ENCODE measurements at places on chromosomes 13 and 19.

- no peak for DNase-seq
Measured at GRCh38 chr19:23787106-23787505, 28.4 kb upstream of the ZNF681 start.

DNA sequence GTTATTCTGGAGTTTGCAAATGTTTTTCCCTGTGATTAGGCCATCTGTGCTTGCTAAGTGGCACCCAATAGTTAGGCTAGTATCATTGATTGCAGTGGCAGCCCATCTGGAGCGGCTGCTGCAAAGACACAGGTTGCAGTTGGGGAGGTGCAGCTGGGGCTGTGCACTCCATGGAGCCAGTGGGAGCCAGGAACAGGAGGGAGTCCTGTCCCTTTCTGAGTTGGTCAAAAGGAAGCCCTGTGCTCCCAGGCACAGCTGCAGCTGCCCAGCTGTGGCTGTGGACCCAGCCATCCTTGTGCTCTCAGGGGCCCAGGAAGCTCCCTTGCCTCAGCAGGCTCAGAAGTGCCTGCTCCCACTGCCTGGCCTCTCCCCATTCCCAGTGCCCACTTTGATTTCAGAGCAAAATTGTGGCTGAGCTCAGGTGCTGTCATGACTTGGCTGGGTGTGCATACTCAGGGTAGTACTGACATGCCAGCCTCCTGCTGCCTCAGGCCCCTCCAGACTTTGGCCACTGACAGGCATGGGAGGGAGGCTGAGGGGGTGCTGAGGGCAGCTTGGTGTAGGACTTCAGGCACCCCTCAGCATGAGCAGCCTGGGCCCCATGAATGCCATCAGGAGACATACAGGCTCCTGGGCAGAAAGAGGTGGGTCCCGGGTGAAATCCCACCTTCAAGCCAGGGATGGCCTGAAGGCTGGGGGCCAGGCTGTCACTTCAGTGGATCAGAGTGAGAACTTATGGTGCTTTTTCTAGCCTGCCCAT, 270.6 kb downstream of the PCDH20 start:
- no peak for DNase-seq

DNA sequence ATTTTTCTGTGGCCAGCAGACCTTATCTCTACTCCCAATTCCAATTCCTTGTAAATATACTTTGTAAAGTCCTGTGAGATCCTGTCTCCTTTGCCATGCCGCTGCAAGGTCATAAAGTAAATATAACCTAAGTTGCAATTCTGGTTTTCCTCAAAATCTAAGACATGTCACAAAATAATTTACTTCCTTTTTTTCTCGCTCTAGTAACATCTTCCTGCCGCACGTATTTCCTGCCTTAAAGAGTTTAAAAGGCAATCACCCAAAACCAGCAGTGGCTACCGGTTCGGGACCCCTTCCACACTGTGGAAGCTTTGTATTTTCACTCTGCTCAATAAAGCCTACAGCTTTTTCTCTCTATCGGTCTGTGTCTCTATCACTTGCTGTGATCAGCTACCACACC, 832.0 kb upstream of the SLITRK5 start:
- no peak for DNase-seq

GRCh38 chr13:71913717-71914116, 46.7 kb upstream of the DACH1 start:
- no peak for DNase-seq

DNA sequence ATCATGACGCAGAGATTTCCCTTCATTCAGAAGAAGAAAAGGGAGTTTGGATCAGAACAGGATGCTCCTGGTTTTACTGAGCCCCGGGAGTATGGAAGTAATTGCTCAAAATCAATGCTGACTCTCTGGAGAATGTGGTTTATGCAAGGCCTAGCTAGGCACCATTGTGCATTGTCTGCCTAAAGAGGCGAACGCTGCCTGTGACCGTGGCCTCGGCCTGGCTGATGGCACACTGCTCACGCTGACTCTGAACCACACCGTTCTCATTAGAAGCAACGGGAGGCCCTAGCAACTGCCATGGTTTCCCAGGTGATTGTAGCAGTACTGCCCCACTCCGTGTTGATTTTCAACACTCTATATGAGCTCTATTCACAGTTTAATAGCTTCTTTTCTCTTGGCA, 41.7 kb upstream of the UBL3 start:
- no peak for DNase-seq
